NCI-H460 (cell line): ENCODE measurements at places on chromosomes 11 and 22. TPM values are rescaled to one million over a fixed set of nuclear protein-coding genes. Genes with fewer than 3 reads are reported as not detected.

The KREMEN1 gene
- 1.5 and 1.6 TPM in 2 replicates for total RNA-seq

The AHNAK gene
- 80.2 and 86.0 TPM in 2 replicates for total RNA-seq

The MUC5B gene
- under 0.01 and 0.03 TPM in 2 replicates for total RNA-seq

DNA sequence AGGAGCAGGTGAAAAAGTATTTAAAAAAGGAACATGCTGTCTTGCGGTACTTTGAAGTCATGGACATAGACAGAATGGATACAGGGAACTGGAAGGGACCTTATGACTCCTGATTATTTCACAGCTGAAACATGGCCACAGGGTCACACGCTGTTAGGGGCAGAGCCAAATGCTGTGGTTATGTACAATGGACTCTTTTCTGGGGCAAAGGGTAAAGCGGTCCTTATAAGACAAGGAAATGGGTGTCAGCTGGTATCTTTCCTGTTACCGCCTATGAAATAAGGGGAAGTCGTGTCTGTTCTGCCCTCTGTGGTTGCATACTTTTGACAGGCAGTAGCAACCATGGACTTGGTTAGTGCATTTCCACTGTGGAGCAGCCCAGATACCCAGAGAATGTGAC lies 12.8 kb upstream of the ST14 start:
- DNase-seq: no peak

GRCh38 chr11:10902301-10903063 lies 44.6 kb upstream of the ZBED5 start:
- no peak for DNase-seq

DNA sequence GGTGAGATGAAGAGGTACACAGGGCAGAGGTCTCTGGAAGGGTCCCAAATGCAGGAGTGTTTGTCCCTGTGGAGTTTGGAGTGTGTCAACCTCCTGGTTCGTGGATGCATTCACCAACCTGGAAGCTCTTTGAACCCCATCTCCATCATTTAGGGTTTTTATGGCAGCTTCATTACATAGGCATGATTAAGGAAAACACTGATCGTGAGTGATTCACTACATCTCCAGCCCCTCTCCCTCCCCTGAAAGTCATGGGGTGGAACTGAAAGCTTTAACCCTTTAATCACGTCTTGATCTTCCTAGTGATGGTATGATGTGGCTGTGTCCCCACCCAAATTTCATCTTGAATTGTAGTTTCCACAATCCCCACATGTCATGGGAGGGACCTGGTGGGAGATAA lies 19.8 kb upstream of the INCENP start:
- no peak for DNase-seq

GRCh38 chr11:10301656-10302358 lies 3.1 kb upstream of the ADM start:
- DNase-seq: no peak

DNA sequence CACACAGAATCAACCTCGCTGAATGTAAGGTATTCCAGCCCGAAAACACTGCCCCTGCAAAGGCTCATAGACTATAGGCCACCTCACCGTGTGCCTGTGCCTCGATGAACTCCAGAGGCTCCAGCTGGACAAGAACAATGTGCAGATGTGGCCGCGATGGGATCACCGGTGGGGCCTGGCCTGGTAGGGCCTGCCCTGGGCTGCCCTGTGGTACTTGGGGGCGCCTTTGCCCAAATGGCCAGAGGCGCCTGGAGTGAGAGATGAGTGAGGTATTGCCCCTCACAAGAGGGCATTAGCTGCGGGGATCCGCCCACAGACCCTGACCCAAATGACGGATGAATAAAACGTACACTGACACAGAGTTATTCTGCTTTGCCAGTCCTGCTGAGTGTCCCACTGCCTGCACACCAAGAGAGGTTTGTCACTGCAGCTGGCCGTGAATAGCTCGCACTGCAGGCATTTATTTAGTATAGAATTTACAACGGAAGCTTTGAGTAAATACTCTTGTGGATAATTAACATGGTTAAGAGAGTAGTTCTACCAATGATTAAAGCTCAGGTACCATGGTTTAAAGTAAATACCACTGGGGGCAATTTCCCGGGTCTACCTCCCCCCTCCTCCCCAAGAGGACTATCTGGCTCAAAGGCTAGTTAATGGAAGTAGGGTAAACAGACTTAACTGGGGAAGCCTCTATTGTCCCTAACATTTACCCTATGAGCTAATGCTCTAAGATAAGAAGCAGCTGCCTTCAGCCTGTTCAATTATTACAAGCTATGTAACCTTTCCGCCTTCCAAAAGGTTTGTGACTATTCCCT lies 101.1 kb upstream of the IGLL5 start:
- DNase-seq: no peak
